Mucosa of gallbladder (tissue), 1 donor: ENCODE measurements at places on chromosomes 11 and 22. TPM values are rescaled to one million over a fixed set of nuclear protein-coding genes. Genes with fewer than 3 reads are reported as not detected.

DNA sequence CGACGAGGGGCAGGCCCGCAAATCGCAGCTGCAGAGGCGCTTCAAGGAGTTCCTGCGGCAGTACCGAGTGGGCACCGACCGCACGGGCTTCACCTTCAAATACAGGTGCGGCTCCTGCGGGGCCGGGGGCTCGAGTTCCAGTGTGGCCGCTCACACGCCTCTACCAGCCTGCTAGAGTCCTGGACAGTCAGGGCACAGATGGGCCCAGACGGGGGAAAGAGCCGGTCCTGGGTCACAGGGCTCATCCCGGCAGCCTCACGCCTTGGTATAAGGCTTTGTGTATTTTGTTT is 506 bp downstream of the MCM5 start:
- no peak for DNase-seq

DNA sequence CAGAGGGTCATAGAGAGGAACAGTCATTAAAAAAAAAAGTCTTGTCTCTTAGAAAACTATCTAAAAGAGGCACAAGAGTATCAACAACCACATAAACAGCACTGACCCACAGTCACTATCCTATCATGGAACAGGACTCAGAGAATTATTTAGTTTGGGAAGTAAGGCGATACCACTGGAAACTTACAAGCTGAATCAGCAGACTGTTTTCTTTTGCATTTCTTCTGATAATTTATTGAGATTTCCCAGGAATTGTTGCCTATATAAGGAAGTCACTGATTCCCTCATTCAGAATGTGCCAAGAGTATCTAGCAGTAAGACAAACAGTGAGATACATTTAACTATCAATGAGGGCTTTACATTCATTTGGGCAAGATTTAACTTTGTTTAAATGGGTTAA is 304.1 kb downstream of the GUCY1A2 start:
- no peak for DNase-seq

GRCh38 chr11:28420099-28420498 is 311.9 kb downstream of the METTL15 start:
- DNase-seq, result no peak

GRCh38 chr11:126423743-126424142 is 68.3 kb downstream of the ST3GAL4 start:
- DNase-seq, result no peak

GRCh38 chr22:46582281-46582933 is 37.8 kb upstream of the GRAMD4 start:
- DNase-seq, result no peak

DNA sequence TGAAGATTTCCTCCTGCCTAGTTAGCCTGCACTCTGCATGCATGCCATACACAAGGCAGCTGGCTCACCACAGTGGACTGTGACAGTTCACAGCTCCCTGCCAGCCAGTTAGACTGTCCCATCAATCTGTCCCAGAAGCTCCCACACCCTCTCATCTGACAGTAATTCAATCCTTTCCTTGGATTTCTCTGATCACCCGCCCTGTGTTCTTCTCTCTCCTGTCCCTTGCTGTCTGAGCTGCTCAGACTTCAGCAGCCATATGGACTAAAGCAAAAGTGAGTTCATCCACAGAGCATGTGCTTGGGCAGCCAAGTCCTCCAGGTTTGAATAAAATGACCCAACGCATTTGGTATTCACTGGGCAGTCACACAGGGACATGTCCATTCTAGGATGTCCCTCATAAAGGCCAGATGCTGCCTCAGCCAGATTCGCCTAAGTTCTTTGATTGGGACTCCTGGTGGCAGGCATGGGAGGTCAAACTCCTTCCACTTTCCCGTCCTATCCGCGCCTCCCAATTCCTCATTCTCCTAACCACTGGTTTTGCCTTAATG is 54.5 kb upstream of the ZBTB44 start:
- no peak for DNase-seq

- no peak for DNase-seq
These were observed 3.9 kb upstream of the NUP160 start for GRCh38 chr11:47852053-47852452.

- peak; percentile 24 for DNase-seq
These were observed 45.5 kb downstream of the PIWIL3 start for GRCh38 chr22:24728790-24729637.

DNA sequence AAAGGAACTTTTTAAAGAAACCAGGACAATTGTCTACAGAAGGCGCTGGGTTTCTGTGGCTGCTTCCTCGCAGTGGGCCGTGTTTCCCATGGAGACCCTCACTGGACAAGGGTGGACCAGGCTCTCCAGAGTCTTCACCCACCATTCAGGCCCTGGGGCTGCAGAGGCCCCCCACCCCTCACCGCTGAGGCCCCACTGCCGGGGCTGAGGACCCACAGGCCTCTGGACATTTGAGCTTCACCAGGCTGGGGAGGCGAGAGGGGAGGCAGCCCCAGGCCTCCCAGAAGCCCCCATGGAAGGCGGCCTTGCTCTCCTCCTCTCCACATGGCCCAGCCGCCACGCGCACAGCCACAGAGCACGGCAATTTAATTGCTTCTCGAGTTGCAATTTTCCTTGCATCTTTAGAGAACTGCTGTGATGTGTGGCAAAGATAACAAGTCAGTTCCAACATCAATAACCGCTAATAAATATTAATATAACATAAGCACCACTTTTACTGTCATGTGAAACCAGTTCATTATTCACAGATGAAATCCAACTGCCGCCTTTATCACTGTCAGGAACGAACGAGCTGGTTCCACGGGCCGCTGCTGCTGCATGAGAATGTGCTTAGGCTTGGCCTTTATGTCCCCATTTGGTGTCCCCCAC is 81.0 kb downstream of the PHF21B start:
- DNase-seq, result no peak

GRCh38 chr11:69499918-69500284 is 18.4 kb downstream of the LINC01488 start:
- no peak for DNase-seq

GRCh38 chr11:12426176-12426575 is 48.8 kb downstream of the PARVA start:
- DNase-seq, result no peak

GRCh38 chr11:63767565-63768236 is 874 bp downstream of the ZFTA start:
- peak; percentile 58 for DNase-seq

DNA sequence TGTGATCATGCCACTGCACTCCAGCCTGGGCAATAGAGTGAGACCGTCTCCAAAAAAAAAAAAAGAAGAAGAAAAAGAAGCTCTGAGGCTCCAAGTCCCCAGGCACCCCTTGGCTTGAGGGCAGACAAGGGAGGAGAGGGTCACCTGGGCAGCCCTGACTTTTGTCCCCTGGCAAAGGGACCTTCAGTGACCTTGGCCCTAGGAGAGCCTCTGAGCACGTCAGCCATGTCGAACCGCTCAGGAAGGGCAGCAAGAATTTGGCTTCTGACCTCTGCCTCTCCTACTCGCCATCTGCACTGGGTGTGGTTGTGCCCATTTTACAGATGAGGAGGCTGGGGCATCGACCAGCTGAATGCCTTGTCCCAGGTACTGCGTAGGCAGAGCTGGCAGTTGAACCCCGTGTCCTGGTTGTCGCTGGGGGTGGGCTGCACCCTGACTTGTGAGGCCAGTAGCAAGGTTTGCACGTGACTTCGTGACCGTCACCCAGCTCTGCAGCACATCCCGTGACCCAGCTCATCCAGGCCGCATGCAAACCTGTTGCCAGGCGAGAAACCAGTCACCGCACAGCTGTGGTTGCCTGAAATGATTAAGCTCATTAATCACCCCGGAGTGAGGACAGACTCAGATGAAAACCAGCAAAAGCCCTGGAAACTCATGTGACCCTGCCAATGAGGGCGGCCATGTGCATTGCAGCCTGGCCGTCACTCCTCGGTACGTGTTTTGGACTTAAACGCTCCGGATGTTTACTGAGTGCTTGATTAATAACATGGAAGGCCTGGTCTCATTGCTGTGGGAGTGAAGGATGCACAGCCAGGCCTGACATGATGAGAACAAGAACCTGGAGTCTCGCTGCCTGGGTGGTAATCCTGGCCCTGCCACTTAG is 47.7 kb upstream of the PPP6R3 start:
- peak; percentile 51 for DNase-seq

GRCh38 chr11:70027451-70027850 is 50.7 kb upstream of the ANO1 start:
- no peak for DNase-seq

GRCh38 chr22:50250555-50251476 is at the start of gene HDAC10:
Gene HDAC10, minus strand, starts transcription at chr22:50251265. Its CDS starts 233 bp downstream, at chr22:50251032.
- peak; percentile 83 for DNase-seq

DNA sequence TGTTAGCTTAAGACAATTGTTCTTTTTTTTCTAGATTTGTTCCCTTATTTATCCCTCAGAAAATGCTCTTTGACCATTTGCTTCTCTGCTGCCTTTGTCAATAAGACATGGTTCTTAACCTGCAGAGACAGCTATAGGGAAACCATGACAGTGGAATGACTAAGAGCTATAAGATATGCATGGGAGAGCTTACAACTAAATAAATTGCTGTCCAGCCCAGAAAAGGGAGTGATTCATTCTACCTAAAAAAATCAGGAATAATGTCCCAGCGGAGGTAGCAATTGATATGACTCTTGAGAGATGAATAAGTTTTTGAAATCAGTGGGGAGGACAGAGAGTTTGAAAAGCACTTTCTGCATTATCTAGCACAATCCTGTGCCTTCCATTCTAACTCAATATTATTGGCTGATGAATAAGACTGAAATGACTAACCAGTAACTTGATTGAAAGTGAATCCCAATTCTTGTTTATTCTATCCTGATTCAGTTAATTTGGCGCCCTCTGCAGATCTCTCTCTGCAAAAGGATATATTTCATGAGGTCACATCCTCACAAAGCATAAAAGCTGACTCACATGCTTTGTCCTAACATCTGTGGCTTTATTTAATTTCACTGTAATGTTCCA is 680.5 kb upstream of the API5 start:
- no peak for DNase-seq

DNA sequence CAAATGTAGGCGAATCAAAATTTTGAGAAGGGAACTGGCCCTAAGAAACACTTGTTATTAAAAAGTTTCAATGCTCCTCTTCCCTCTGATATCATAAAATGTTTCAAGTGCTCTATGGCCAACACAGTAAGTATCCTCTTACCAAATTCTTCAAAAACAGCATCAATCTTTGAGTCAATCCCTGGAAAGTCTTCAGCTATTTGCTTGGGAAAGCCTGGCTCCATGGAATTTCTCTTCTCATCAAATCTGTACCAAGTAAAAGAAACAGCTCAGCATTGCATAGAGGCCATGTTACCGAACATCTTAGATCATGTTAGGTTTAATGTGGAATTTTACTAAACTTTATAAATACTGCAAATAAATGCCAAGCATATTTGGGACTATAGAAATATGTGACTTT is 6.3 kb downstream of the MMP3 start:
- no peak for DNase-seq

- no peak for DNase-seq
These were observed 50.9 kb downstream of the THAP12 start for GRCh38 chr11:76329983-76330382.

GRCh38 chr22:32341122-32341740 is 16.4 kb upstream of the RFPL3 start:
- no peak for DNase-seq

Gene PGA4
- total RNA-seq, result not detected

Gene PTH
- not detected for total RNA-seq

Gene AIP
- total RNA-seq, result 94.2 TPM

Gene TTC12
- 28.3 TPM for total RNA-seq

Gene RPS6KA4
- total RNA-seq, result 33.0 TPM

Gene OR51E2
- total RNA-seq, result 0.63 TPM

Gene INS
- 1.2 TPM for total RNA-seq

Gene TTLL12
- 105 TPM for total RNA-seq
